Left cardiac atrium (tissue), 4 donors: ENCODE measurements at places on chromosomes 1 and 21. TPM values are rescaled to one million over a fixed set of nuclear protein-coding genes. Genes with fewer than 3 reads are reported as not detected.
A peak's percentile ranks its signal among the peaks of the same experiment; 100 is the strongest.

INSRR gene
- total RNA-seq, result 0.05 TPM

CLCNKB gene
- 2.2 TPM for total RNA-seq

GBP4 gene
- total RNA-seq, result 6.2 TPM

INPP5B gene
- 19.7 TPM for total RNA-seq

- no peak for DNase-seq
These were observed 50.4 kb downstream of the ADAMTS1 start for GRCh38 chr21:26794597-26795411.

GRCh38 chr1:115506518-115506917 is 135.3 kb upstream of the VANGL1 start:
- DNase-seq, result no peak

GRCh38 chr1:69976896-69977295 is 228.5 kb downstream of the LRRC40 start:
- no peak for DNase-seq

DNA sequence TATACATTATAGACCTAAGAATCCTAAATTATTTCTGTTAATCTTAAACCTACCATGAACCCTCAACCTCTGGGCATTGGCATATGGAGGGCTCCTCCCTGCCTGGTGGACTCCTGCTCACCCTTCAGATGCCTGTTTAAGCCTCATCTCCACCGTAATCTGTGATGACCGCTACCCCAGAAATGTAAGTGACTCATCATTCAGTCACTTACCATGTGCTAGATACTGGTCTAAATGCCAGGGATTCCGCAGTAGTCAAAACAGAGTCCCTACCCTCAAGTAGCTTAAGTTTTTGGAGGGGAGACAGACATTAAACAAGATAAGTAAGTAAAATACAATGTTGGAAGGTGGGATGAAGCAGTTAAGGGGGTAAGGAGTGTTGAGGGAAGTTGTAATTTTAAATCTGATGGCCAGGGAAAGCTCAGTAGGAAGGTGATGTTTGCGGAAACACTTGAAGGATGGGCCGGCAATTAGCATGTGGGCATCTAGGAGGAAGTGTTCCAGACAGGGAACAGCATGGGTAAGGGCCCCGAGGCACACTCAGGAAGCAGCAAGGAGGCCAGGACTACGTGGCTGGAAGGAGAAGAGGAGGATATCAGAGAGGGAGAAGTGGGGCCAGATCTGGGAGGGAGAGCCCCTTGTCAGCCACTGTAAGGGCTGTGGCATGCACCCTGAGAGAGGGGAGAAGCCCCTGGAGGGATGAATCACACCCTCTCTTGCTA is 141.7 kb upstream of the HOOK1 start:
- no peak for DNase-seq

- no peak for DNase-seq
These were observed 20.7 kb downstream of the LGR6 start for GRCh38 chr1:202214089-202214843.

- DNase-seq, result no peak
These were observed 46.1 kb downstream of the SLC44A3 start for GRCh38 chr1:94866164-94866807.

GRCh38 chr1:66022904-66023620 is 230.4 kb downstream of the PDE4B start:
- DNase-seq, result no peak

DNA sequence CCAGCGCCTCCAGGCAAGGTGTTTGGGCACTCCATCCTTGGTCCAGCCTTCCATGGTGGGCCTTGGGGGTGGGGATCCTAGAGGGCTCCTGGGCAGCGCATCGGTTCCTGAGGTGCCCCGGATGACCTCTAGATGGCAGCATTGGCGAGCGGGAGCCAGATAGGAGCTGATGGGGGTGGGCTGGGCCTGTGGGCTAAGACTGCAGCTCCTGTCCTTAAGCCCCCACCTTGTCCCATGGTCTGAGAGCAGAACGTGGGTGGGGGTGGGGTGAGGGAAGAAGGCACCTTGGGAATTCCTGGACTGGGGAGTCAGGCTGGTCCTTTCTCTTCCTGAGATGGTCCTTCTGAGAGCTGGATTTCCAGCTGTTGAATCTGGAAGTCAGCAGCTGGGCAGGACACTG is 93.4 kb upstream of the CSF3R start:
- peak; percentile 57 for DNase-seq

DNA sequence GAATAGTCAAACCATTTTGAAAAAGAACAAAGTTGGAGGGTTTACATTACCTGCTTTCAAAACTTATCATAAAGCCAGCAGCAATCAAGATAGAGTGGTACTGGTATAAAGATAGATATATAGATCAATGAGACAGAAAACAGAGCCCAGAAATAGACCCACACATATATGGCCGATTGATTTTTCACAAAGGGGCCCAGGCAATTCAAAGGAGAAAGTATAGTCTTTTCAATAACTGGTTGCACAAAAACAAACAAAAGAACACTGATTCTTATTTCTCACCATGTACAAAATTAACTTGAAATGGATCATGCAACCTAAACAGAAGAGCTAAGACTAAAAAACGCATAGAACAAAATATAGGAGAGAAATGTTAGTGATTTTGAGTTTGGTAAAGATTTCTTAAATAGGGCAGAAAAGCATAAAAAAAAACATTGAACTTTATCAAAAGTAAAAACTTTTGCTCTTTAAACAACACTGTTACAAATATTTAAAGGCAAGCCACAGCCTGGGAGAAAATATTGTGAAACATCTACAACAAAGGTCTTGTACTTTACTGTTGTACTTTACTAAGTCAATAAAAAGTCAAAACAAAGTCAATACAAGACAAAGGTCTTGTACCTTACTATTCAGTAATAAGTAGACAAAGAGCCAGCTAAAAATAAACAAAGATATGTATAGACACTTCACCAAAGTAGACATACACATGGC is 50.2 kb downstream of the ST3GAL3 start:
- DNase-seq, result no peak

DNA sequence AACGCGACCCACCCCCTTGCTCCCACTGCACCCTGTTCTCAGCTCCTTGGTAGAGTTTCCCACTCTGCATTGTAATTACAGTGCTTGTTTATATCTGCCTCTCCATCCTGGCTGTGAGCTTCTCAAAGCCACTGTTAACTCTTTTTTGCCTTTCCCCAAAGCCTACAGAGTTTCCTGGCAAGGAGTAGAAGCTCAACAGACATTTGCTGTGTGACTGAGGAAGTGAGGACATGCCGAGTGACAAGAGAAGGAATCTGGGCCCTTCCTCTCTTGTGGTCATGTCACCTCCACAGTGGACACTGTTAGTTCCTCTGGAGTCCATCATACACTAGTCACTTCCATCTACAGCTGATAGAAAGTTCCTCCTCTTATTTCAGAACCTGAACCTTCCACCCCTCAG is 6.1 kb upstream of the IGSF8 start:
- DNase-seq, result no peak

- DNase-seq, result no peak
These were observed 6.7 kb upstream of the IVL start for GRCh38 chr1:152901631-152902030.
